ENCODE measurements at places on chromosomes 13 and 19.
A peak's percentile ranks its signal among the peaks of the same experiment; 100 is the strongest.

GRCh38 chr13:72150502-72150901 is 283.5 kb upstream of the DACH1 start:
- no peak for DNase-seq

DNA sequence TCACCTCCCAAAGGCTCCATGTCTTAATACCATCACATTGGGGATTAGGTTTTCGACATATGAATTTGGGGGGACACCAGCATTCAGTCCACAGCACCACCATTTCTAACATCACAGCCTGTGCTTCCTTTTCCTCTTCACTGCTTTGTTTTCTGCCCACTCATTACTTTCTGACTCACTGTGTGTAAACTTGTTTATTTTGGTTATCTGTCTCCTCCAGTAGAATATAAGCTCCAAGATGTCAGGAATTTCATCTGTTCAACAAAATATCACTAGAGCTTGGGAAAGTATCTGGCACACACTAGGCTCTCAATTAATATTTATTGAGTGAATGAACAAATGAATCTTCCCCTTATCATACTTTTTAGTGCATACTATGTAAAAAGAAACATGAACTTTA is 152.0 kb downstream of the NUFIP1 start:
- DNase-seq, result no peak

GRCh38 chr13:28185256-28185655 is 46.9 kb downstream of the PAN3 start:
- no peak for DNase-seq

DNA sequence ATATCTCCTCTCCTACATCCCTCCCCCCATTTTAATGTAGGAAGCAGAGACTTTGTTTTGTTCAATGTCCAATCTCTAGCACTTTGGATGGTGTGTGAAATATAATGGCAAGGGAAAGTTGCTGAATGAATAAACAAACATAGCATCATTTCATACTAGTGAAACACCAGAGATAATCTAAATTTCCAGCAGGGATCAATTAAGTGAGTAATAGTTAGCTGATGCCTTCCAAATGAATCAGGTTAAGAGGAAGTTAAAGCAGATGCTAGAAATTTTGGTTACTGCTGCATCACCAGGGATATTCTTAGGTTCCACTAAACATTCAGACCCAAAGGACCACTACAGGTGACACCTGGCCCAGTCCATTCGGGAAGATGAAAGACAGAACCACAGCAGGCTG is 8.1 kb downstream of the MRPS31 start:
- DNase-seq, result no peak

- no peak for DNase-seq
Observed at GRCh38 chr19:16541526-16542044, 652 bp downstream of the CHERP start.

DNA sequence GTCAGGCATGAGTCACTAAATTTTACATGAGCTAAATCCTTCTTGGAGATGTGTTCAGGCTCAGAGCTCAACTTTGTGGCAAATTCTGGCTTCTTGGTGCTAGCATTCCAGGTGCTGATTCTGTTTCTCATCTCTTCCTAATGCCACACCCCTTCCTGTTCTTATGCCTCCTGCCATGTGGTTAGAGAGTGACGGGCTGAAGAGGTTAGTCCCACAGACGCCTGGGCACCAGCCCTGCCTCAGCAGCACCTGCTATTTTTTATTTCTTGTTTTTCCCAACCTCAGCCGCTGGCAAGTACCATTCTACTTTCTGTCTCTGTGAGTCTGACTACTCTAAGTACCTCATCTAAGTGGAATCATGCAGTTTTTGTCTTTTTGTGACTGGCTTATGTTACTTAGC is 329.5 kb downstream of the KCNRG start:
- no peak for DNase-seq

DNA sequence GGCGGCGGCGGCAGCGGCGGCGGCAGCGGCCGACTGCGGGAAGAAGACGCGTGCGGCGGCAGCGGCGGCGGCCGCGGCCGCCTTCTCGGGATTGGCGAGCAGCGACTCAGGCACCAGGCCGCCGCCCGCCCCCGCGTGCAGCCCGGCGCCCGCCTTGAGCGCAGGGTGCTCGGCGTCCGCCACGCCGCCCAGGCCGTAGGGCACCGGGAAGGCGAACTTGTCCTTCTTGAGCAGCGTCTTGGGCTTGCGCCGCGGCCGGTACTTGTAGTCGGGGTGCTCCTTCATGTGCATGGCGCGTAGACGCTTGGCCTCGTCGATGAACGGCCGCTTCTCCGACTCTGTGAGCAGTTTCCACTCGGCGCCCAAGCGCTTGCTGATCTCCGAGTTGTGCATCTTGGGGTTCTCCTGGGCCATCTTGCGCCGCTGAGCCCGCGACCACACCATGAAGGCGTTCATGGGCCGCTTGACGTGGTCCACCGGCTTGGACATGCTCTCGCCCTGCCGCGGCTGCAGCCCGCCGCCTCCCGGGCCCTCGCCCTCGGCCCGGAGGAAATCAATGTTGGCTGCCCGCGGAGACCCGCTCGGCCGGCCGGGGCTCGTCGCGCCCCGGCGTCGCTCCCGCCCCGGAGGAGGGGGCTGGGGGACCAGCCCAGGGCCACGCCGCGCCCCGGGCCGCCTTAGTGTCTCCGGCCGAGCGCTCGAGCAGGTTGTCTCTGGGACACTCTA is 621 bp downstream of the SOX21 start:
- no peak for DNase-seq

DNA sequence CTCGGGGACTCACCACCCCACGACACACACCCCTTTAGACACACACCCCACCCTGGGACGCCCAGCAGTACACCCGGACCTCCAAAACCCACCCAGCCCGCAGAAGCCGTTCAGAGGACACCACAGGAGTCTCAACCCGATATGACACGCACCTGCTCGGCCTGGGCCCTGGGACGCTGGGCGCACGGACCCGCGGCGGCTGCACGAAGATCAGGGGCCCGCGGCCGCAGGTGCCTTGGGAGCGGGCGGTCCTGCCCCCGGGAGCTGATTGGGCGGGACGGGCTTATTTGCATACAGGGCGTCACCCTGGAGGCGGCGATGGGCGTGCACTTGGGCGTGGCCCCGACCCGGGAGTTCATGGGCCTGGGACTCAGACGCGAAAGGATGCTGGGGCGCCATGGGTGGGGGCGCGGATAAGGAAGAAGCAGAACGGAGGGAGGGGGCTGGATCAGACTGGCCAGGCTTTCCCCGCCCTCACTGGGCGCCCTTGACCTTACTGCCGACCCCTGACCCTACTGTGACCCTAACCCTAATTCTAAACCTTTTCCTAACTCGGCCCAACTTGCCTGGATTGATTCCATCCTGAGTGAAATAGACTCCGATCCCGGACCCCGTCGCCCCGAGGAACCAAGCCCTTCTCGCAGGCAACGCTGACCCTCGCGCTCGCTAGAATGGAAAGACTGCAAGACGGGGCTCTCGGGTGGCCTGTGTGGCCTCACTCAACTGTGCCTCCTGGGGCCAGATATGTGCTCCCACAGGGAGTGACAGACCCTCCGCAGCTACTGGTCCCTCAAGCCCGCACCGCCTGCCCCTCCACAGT is at the start of gene MEF2B:
TSS of gene MEF2B (minus strand) at position 211 of the 820 bp plus-strand sequence. CDS start 19,528 bp downstream, outside the sequence.
- DNase-seq, result peak; percentile 65

DNA sequence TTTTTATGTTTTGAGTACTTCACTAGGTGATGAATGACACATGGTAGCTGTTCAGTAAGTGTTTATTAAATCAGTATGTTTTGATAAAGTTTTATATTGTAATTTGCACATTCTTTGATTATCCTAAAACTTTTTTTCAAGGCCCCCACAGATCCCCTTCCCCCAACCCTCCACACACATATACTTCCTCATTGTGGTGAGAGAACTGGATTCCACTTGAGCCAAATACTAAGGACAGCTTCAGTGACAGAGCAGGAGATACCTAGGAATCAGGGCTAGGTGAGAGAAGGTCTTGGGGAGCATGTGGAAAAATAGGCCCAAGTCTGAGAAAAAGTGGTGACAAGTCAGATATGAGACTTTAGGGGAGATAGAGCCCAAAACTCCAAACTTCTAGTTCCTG is 174.6 kb downstream of the TDRD3 start:
- no peak for DNase-seq

GRCh38 chr13:104766319-104766718 is 1700.1 kb upstream of the SLC10A2 start:
- no peak for DNase-seq

GRCh38 chr13:112059457-112060281 is 7.3 kb upstream of the SOX1 start:
- DNase-seq, result no peak

- DNase-seq, result no peak
Observed at GRCh38 chr13:29859971-29860370, 9.6 kb upstream of the UBL3 start.

- DNase-seq, result no peak
Observed at GRCh38 chr13:37198629-37199028, 93.2 kb upstream of the CSNK1A1L start.

DNA sequence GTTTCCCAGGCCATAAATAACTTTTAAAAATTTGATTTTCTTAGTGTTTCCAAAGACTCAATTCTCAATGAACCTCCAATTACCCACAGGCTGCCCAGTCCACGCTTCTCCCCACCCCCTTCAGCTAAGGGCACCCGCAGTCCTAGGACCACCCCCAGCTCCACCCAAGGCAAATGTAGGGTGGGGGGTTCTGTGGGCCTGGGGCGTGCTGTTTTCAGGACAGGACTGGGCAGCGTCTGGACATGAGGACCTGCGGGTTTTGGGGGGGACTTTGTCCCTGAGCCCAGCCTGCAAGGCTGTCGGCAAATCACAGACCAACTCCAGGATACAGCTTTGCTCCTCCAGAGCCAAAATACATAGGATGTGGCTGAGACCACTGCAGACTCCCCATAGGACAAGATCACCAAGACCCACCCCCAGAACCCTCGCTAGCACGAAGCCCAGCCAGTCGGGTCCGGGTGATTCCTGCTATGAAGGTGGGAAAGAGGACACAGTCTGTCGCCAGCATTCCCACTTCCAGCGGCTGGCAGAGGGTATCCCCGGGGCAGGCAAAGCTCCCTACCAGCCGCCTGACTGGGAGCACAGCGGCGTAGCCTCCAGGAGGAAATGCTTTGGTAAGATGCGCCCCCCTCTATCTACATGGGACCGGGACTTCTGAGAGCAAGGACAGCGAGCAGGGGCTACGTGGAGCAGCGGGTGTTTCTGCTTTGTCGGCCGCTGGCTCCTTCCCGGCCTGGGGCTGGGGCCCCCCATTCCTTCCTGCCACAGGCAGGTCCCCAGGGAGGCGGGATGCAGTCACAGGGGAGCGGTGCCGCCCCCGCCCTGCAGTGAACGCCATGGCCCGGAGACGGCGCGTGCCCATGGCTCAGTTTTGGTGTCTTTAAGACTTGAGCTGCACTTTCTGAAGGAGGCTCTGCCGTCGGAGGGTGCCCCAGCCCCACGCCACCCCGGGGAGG is 1.6 kb upstream of the TIMM13 start:
- DNase-seq, result no peak

GRCh38 chr13:72565893-72566292 is 161.5 kb downstream of the MZT1 start:
- no peak for DNase-seq

DNA sequence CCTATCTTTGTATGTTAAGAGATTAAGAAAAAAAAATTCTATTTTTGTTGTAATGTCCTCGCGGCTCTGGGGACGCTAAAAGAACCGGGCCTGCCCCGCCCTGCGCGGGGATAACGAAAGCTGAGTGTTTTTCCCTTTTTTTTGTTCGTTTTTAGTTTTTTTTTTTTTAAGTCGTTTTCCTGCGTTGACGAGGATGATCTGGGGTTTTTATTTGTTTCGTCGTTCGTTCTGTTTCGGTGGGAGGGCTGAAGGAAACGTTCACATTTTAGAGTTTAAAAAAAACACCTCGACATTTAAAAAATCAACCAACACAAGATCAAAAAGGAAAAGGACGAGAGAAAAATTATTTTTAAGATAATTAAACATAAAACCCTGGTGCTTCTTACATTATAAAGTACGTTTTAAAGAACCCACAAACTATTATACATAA is 5.6 kb downstream of the LYL1 start:
- DNase-seq, result no peak

DNA sequence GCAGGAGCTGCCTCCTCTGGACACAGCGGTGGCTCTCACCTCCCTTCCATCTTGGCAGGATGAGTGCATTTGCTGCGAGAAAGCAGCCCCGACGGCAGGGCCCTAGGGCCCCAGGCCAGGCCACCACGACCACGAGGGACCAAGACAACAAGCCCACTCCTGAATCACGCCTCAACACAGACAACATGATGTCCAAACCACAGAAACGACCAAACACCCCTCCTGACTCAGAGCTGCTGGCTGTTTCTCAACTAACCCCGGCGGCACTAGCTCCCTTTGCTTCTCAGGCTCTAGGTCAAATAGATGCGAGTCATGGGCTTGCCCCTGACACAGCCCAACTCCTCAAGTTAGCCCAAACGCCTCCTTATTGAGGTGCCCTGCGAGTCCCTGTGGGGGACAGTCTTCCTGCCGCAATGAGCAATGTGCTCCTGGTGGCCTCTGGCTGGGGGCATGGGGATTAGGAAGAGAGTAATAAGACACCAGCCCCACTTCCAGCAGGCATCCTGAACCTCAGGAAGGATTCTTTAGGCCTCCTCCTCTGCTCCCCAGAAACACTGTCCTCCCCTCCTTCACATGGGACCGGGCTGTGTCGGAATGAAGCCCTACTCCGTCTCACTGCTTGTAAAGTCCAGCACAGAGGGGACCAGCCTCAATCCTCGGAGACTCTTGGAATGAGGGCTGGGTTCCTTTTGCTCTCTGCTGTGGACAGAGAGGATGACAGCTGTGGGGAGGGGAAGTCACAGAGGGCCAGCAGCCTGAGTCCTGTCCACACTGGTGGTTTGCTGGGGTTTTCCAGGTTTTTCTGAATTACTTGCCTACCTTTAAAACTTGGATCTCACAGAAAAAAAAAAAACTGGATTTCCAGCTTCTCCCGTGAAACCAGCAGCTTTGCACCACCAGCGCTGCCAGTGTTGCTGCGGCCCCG is 6.9 kb upstream of the ATF5 start:
- DNase-seq, result no peak
